ENCODE measurements at places on chromosomes 2 and 18.

DNA sequence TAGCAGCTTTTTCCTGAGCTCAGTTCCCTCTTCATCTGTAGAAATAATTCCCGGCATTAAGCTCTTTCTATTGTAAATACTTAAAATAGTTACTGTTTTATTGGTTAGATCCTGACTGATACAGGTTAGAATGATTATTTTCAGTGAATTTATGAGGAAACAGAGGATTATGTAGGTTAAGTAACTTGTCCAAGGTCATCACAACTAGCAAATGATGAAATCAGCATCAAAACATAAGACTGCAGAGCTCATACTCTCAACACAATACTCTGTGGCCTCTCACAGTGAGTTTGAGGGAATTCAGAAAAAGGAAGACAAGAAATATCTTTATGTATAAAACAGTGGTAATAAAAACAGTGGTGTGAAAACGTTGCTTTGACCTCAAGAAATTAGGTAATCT is 113.2 kb upstream of the DLX2 start:
- peak; percentile 13 for ATAC-seq

GRCh38 chr2:109325570-109325969 is 196.6 kb downstream of the SH3RF3 start:
- no peak for ATAC-seq

DNA sequence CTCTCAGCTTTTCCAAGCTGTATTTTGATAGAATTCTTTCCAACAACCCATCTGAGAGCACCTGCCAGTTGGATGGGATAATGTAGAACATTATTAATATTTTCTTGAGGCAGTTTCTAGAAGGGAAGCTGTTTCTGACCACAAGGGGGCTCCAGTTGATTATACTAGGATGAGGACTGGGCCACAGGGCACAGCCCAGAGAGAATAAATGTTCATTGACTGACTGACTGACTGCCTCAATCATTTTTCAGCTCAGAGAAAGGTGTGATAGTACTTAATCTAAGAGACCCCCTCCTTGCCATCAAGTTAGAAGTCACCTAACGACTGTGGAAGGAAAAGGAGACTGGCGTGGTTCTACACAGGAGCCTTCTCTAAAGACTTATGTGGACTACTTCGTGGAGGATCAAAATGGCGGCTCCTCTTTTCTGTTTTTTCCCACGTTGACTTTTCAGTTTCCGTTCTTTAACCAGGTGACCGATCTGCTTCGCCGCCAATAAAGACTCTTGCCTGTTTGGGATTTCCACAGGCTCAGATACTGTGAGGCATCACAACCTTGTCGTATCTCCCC is 31.9 kb upstream of the CREG2 start:
- ATAC-seq = no peak

DNA sequence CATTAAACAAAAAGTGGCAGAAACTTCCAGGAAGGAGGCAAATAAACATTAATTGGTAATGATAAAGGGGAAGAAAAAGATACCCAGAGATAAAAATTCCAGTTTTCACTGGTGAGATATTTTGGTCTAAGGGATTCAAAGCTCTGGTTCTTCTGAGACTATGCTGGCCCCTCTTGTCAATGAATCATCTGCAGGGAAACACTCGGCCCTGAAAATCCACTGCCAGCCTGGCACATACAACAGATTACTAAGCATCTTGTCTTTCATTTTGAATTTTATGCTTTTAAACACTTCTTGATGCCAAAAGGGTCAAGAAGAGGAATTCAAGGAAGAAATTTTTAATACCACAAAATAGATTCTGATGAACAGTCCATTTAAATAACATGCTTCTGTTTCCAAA is 1603.8 kb upstream of the ZEB2 start:
- ATAC-seq = no peak

- no peak for ATAC-seq
These were observed 42.1 kb downstream of the ZC3H6 start for GRCh38 chr2:112317303-112318158.

GRCh38 chr2:171136024-171136423 is 24.7 kb downstream of the TLK1 start:
- no peak for ATAC-seq

DNA sequence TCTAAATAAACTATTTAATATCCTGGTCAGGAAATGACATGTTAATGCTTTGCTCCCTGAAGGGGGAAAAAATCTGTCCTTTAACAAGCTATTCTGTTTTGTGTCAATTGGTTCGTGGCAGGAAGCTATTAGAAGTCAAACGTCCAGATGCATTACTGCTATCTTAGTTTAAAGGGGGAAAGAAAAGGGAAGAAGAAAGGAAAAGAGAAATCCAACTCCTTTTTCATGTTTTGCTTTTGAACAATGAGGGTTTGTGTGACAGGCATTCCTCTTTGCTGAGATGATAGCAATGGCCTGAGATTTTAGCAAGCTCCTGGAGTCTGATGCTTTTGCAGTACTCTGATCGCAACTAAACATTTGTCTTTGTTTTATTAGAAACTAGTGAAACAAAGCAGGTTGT is 24.6 kb downstream of the TRIB2 start:
- peak; percentile 53 for ATAC-seq

DNA sequence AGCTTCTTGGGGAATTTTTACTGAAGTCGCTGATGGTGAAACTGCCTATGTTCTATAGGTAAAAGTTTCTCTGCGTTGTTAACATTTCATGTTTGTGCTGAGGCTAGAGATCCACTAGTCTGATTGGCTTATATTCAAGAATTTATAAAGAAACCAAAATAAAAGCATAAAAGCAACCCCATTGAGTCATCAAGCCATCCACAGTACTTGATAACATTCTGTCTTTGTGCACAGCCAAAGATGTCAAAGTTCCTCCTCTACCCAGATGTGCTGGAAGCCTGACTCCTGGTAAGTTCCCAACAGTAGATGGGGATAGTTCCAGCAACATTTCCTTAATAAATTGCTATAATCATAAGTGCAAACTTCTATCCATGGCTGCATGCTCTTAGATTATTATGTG is 107.8 kb downstream of the TANC1 start:
- no peak for ATAC-seq
